ENCODE measurements at places on chromosomes 5 and 9.

DNA sequence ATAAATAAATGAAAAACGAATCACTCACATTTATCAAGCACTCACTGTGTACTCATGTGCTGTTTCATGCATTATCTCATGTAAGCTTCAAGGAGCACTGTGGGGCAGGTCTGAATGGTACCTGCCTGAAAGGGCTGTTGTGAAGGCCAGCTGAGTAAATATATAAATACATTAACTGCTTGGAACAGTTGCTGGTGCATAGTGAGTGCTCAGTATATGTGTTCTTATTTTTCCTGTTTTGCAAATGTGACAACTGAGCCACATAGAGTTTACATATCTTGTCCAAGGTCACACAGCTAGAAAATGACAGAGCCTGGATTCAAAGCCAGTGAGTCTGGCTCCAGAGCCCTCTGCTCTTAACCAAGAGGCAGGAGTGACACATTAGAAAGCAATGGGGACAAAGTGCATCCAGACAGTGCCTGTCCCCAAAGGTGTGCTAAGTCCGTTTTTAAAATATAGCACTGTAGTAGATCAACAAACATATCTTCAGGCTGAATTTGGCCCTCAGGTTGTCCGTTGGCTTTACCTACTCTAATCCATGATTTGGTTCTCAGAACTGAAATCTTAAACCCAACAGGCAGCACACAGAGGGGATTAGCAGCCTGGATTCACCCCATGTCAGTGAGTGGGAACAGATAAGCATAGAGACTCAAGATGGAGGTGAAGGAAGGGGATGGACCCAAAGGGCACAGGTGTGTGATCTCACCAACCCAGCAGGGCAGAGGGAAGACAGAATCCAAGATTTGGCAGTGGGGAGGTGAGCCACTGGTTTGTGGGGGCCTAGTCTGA lies 70.8 kb downstream of the WWC1 start:
- no peak for DNase-seq

- no peak for DNase-seq
These were observed 27.8 kb downstream of the PCDHGC5 start for GRCh38 chr5:141516672-141517025.

- DNase-seq: no peak
These were observed 46.4 kb downstream of the EHMT1 start for GRCh38 chr9:137665226-137665625.

DNA sequence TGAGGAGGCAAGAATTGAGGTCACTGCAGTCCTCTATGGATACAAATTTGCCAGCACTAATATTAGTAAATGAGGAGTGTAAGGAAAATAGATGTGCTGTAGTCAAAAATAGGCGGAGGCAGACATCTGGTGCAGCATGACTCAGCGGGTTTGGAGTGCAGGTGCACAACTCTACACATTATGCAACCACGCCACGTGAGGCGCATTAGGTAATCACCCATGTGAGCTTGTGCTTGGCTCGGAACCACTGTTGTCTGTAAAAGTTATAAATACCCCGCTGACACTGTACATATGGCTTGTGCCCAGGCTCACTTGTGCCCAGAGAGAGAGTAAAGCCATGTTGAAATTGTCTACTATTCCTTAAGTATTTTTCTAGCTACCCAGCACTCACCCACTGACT lies 623.5 kb upstream of the NUDT12 start:
- DNase-seq: peak; percentile 2

DNA sequence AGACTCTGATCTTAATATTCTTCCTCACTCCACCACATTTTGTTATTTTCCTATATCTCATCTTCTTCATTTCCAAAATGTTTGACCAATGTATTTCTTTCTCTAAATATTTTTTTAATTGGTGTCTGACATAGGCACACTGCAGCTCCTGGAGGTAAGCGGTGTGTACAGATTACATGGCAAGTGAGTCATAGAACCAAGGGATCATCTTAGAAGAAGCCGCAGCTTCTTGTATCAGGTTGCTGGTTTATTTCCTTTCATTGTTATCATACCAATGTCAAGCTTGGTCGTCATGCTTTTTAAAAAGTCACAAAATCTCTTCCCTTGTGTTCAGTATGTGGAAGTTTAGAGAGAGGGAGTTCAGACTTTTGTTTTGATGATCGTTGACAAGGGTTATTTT lies 526.1 kb upstream of the CDH18 start:
- DNase-seq: no peak

- no peak for DNase-seq
These were observed 164.5 kb downstream of the SPATA31D1 start for GRCh38 chr9:82153032-82153431.

DNA sequence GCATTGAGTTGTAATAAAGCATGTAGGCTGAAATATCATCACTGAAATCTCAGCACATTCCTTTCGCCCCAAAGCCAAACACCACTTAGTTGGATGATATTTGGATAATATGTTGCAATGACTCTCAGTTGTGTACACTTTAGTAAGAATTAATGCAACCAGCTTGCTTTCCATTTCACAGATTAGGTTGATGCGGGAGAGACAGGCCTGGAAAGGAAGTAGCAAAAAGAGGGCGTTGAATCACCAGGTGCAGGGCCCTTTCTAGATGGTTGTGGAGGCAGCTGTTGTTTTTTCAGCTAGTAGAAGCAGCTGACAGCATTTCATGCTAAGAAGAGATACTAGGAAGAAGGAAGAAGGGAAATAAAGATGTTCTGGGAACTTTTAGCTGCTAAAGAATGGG lies 30.9 kb downstream of the DMRT3 start:
- DNase-seq: no peak

DNA sequence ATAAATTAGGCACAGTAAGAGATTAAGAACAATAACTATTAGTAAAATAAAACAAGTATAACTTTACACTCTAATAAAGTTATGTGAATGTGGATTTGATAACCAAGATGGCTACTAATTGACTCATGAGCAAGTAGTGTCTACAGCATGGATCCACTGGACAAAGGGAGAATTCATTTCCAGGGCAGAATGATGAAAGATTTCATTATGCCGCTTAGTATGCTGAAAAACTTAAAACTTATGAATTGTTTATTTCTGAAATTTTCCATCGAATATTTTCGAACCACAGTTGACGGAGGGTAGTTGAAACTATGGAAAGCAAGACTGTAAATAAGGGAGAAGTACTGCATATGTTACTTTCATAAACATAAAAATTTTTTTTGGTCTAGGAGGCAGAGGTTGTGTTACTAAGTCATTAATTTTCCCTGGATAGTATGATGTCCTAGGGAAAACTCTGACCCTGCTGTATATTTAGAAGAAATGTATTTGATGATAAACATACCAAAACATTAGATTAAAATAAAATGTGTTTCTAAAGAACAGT lies 24.9 kb upstream of the TARS1 start:
- no peak for DNase-seq

DNA sequence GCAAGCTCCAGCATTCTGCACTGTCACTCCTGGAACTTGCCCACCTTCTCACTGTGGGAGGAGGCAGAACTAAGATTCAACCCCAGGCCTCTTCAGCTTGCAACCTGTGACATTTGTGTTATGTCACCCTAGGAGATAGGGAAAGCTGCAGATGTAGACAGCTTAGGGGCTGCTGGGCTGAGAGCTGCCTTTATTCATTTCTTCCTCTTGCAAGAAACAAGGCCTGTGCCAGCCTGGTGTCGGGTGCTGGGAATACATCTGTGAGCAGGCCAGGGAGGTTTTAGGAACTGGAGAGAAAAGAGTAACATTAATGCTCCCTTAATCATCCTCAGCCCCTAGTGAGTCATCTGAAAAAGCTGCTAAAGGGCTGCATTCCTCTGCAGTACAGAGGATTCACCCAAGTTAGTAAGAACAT lies 101.8 kb downstream of the FGF18 start:
- DNase-seq: no peak

DNA sequence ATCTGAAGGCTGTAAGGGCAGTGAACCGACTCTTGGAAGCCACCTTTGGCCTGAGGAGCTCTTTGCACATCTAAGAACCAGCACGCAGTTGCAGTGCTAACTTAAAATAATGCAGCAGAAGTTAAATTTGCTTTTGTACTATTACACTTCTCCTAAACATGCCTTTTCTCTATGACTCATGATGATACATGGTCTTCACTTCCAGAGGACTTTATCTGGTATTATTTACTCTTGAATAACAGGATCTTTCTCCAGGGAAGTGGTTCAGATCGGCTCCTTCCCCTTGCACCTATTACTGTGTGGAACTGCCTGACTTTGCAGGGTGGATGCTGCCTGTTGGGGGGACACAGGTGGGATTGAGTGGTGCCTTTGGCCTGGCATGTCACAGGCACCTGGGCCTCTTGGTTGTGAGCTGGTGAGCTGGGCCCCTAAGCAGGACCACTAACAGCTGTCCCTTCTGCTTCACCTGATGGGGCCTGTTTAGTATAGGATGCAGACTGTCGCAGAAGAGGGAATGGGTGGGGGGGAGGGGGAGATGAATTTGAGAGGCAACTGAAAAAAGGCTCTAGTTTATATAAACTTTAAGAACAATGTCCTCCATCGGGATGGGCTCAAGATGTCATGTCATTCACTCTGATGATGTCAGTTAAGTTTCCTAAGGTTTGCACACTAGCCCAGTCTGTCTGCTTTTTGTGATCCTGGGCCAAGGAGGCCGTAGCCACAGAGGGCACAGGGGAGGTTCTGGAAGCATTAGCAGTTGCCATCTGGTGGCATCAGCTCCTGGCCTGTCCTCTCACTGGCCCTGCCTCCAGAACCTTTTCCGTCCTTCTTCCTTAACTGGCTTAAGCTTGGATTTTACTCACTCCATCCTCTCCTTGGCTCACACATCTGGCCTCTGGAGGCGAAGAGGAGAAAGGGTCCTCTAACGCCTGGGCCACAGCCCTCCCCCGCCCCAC lies 33.9 kb upstream of the GABBR2 start:
- no peak for DNase-seq

DNA sequence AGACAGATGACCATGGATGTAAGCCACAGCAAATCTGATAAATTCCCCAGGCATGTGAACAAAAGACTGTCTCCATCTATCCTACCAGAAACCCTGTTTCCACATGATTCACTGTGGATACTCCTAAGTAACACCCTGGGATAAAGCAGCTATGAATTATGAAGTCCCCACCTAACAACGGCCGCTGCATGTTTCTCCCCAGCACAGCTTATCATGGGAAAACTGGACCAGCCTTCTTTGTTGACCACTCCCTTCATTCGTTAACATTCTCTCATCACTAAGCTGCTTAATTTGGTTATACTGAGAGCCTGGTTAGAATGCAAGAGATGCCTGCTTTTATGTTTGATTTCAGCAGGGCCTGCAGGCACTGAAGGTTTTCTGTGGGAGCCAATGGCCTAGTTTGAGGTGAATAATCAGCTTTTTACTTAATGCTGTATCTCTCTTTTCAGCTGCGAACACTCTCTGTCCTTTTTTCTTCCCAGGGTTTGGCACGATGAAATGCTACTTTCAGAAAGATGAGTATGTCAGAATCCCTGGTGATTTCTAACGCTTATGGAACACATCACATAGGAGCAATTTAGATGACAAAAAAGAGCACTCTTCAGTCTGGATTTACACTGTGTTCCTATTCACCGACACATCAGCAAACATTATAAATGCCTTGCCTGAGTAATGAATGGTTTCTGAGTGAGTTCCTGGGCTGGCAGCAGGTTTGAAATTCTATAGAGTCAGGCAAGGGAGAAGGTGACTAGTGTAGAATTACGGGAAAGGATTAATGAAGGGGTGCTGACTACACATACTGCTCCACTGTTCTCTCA lies 318.4 kb upstream of the ZNF608 start:
- DNase-seq: no peak

GRCh38 chr9:14888272-14888671 lies 22.0 kb downstream of the FREM1 start:
- no peak for DNase-seq

- DNase-seq: no peak
These were observed 805.7 kb downstream of the CDH9 start for GRCh38 chr5:26232706-26233105.

DNA sequence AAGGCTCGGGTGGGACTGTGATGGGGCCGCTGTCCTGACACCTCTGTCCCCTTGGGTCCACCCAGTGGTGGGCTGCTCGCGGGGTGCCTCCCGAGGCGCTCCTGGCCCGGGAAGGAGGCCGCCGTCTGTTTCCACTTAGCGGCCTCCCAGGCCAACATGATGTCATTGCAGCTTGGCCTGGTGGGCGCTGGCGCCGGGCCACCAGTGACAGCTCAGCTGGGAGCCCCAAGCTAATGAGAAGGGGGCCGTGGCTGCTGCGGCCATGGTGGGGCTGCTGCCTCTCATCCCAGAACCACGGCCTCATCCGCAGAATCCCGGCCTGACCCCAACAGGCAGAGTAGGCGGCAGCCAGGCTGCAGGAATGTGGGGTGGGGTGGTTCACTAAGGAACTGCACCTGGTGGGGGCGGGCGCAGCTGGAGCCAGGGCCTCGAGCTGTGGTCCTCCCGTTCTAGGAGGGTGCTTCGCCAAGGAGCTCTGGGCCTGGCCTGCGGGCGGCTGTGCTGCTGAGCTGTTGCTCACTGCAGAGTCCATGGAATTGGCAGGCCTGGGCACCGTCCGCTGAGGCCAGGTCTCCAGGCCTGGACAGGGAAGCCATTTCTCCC lies 123.5 kb upstream of the COL5A1 start:
- DNase-seq: no peak

- DNase-seq: no peak
These were observed 625 bp downstream of the EXOSC2 start for GRCh38 chr9:130694205-130694604.

DNA sequence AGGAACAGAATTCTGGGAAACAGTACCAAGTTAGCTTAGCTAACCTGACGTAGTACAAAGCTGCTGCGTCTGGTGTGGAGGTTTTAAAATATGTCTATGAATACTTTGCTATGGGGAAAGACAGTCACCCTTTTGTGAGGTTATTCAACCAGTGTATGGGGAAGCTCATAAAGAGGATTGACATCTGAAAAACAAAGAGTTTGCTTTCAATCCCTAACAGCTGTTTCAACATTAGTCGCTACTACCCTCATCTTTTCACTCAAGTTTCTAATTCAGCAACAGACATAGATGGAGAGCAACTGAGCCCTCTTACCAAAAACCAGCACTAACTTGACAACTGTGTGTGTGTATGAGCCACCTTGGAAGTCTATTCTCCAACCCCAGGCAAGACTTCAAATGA lies 7.8 kb upstream of the MSANTD3 start:
- DNase-seq: no peak

- DNase-seq: no peak
These were observed 12.9 kb upstream of the CDC42SE2 start for GRCh38 chr5:131250751-131251475.

- no peak for DNase-seq
These were observed 114.7 kb downstream of the LURAP1L start for GRCh38 chr9:12889402-12890106.

- DNase-seq: no peak
These were observed 32.8 kb downstream of the SH3RF2 start for GRCh38 chr5:145968970-145969713.

- no peak for DNase-seq
These were observed 4.8 kb upstream of the IER5L start for GRCh38 chr9:129182625-129183494.

GRCh38 chr9:636931-637591 lies 204.4 kb upstream of the DMRT1 start:
- no peak for DNase-seq

- peak; percentile 39 for DNase-seq
These were observed 154.3 kb downstream of the ROR2 start for GRCh38 chr9:91795598-91796241.

Measured in COR-L47 (cell line).